ENCODE measurements at places on chromosomes 1 and 21.
A peak's percentile ranks its signal among the peaks of the same experiment; 100 is the strongest.

DNA sequence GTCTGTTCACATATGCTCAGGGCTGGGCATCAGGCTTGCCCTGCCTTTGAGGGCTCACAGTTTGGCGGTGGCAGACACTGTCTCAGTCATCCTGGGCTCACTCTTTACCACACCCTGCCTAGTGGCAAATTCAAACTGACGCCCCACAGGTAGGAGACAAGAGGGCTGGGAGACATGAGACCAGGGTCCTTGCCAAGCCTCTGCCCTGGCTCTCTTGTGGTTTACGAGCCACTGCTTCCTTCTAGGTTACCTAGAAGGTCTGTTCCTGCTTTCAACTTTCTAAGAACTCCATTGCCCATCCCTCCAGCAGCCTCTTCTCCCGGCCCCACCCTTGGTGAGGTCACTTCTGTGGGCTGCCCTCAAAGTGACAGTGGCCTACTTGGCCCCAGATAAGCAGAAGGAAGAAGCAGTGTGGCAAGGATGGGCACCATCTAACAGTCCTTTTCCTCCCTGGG is 10.5 kb downstream of the KIF21B start:
- peak; percentile 85 for DNase-seq

- no peak for DNase-seq
Measured at GRCh38 chr1:154429118-154429517, 24.0 kb downstream of the IL6R start.

DNA sequence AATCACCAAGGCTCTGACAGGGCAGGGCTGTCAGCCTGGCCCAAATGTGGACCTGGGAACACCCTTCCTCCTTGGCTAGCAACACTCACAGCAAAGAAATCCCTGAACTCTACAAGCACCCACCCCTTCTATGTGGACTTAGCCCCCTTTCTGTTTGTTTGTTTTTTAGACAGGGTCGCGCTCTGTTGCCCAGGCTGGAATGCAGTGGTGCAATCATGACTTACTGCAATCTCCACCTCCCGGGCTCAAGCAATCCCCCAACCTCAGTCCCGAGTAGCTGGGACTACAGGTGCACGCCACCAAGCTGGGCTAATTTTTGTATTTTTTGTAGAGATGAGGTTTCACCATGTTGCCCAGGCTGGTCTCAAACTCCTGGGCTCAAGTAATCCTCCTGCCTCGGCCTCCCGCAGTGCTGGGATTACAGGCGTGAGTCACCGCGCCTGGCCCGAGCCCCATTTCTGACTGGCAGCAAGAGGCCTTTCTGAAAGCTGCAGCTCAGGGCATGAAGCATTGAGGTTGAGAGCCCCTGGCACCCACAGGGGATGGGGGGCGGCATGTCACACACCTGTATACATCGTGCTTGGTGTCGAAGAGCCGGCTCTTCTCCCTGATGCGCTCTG is 16.2 kb downstream of the RIPK4 start:
- no peak for DNase-seq

- no peak for DNase-seq
Measured at GRCh38 chr1:152806576-152806975, at the start of gene LCE1C. TSS of gene LCE1C (minus strand) at chr1:152806651. CDS start at chr1:152805478, 1,173 bp downstream.

DNA sequence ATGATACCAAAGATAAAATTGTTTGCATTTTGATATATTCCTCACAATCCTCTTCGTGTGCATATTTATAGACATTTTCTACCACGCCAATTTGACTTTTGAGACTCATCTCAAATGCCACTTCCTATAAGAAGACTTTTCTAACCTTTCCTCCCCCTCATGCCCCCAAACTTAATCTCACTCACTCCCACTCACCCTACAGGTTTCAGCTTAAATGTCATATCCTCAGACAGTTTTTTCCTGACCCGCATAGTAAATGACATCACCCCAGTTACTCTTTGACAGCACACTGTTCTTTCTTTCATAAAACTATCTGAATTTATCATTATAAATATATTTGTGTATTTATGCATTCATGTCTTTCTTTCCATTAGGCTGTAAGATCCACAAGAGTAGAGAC is 29.6 kb upstream of the RGS8 start:
- no peak for DNase-seq

Measured in Right ventricle myocardium inferior (tissue), 1 donor.